Pons (tissue), 1 donor: ENCODE measurements at places on chromosomes 6 and 20.

DNA sequence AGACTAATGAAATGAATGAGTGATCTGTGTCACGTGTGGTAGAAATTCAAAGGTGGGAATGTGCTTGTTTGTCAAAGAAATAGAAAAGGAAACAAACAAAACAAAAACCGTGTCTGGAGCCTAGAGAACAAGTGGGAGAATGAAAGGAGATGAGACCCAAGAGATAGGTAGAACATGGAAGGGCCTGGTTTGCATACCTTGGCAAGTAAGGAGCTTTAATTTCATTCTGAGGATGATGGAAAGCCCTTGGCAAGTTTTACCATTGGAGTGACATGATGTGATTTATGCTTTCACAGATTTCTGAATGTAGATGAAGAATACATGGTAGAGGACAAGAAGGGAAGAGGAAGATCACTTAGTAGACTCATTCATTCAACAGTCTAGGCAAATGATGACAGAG is 26.8 kb upstream of the PRDM1 start:
- DNase-seq, result no peak

DNA sequence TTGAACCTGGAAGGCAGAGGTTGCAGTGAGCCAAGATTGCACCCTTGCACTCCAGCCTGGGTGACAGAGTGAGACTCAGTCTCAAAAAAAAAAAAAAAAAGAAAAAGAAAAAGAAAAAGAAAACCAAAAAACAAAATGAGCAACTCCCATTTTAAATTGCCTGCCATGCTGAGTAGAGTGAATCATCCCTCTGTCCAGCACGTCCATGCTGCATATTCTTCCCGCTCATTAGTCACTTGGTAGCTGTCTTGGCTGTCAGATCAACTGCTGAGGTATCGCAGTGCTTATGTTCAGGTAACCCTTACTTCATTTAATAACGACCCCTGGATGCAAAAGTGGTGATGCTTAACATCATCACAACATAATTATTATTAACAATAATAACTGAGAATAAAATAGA is 72.6 kb upstream of the RNF24 start:
- no peak for DNase-seq

GRCh38 chr6:133467231-133467981 is 226.2 kb downstream of the EYA4 start:
- no peak for DNase-seq

GRCh38 chr6:35026434-35027222 is 114.5 kb downstream of the TCP11 start:
- no peak for DNase-seq

DNA sequence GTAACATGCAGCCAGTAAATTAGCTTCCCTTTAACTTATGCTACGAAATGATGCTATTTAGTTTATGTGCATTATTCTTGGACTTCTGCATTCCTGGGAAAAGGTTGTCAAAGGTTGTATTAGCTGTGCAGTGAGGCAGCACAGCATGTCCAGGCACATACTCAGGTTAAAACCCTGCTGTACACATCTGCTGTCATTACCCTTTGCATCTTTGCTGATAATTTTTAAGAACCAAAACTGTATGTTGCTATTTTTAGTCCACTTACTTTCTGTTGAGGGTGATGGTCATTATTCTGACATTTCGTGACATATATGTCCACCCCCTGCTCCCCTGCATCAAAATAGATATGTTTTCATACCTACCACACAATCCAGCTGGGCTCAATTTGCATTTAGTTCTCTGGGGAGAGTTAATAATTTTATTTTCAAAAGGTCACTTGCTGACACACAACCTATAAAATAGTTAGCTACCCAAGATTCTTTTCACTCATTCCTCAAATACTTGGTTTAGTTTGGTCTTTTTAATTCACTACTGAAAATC is 142.5 kb upstream of the SPACA1 start:
- DNase-seq, result no peak

- DNase-seq, result no peak
These were observed 130.4 kb downstream of the PCSK2 start for GRCh38 chr20:17357238-17357637.

DNA sequence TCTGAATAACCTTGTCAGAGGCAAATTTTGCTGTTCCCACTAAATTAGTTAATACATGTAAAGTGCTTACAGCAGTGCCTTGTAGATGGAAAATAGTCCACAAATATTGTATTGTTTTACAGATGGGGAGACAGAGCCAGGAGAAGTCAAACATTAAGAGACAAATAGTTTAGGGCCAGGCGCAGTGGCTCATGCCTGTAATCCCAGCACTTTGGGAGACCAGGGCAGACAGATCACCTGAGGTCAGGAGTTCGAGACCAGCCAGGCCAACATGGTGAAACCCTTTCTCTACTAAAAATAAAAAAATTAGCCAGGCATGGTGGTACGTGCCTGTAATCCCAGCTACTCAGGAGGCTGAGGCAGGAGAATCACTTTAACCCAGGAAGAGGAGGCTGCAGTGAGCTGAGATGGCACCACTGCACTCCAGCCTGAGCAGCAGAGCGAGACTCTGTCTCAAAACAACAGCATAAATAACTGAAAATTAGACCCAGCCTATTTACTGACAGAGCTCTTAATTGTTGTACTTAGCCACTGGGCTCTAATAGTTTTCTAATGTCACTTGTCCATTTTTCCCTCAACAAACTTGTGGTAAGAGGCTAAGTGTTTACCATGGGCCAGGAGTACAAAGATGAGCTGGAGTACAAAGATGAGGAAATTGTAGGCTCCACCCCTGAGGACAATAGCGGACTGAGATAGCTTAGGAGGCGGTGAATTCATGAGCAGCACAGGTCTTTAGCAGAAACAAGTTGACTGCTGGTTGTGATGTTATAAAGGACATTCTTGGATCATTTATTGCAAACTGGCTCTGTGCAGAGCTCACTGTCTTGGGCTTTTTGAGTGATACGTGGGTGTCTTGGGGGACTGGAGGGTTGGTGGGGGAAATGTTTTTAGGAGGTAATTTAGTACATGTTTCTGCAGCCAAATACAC is 6.4 kb downstream of the ZSWIM3 start:
- DNase-seq, result no peak

GRCh38 chr6:90319044-90319443 is 22.4 kb upstream of the BACH2 start:
- DNase-seq, result no peak

DNA sequence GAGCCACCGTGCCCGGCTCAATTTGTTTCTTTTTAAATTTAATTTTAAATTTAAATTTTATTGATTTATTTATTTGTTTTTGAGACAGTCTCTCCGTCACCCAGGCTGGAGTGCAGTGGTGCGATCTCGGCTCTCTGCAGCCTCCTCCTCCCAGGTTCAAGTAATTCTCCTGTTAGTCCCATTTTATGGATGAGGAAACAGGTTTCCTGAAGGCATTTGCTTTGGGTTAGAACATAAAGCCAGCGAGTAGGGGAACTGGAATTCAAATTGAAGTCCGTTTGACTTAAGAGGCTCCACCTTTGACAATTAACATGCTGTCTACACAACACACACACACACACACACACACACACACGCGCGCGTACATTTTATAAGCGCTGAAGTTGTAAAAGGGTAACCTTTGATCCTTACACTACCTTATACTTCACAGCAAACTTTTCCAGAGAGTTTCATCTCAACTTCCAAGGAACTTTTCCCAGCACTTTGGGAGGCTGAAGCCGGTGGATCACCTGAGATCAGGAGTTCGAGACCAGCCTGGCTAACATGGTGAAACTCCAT is 232.0 kb downstream of the BCAS1 start:
- no peak for DNase-seq

GRCh38 chr6:169029861-169030260 is 223.8 kb downstream of the THBS2 start:
- no peak for DNase-seq

DNA sequence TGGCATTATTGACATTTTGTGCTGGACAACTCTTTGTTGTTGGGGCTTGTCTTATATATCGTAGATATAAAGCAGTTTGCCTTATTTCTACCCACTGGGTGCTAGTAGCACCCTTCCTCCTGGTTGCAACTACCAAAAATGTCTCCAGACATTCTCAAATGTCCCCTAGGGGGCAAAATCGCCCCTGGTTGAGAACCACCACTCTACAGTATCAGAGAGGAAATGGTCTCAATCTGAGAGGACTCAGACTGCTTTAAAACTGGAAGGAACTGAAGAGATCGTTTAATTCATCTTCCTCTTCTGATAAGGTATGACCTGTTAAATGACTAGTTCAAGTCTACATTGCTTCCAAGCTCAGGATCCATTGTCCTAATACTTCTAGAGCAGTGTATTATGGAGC is 14.9 kb downstream of the SH3BGRL2 start:
- DNase-seq, result no peak

GRCh38 chr20:8967641-8968245 is 101.1 kb upstream of the PLCB4 start:
- no peak for DNase-seq

GRCh38 chr20:43459022-43459942 is 1.6 kb downstream of the SRSF6 start:
- peak; percentile 11 for DNase-seq

DNA sequence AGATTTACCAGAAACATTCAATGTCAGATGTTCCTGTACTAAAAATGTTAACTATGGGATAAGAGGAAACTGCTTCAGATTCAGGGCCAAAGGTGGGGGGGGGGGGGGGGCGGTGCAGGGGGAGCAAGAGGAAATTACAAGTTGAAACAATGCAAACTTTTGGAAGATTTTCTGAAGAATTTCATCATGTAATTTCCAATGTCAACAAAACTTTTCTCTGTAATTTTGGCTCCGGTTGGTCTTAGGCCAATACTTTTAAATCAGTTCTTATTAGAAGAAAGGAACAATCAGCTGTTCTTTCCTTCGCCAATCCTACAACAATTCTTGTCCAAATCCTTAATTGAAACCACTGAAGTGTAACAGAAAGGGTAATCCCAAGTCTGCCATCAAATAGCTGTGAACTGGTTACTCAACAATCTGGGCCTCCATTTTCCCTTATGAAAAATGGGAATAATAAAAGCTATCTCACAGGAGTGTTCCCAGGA is 13.1 kb downstream of the UQCC1 start:
- DNase-seq, result no peak

GRCh38 chr20:37192137-37192854 is 12.9 kb upstream of the MROH8 start:
- peak; percentile 99 for DNase-seq

- peak; percentile 11 for DNase-seq
These were observed 301.8 kb upstream of the ID4 start for GRCh38 chr6:19535351-19535750.

DNA sequence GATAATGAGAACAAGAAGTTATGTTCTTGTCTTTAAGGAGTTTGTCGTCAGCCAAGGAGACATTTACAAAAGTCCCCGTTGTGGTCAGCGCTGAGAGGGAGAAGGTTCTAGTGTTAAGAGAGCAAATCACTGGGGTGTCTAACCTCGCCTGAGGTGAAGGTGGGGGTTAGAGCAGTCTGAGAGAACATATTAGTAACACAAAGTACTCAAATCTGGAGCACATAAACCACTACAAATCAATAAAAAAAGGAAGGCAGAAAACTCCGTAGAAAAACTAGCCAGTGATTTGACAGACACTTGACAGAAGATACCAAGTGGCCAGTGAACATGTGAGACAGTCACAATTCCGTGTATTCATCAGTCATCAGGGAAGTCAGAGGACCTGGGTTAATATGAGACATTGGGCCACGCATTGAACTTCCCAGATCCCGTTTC is 45.4 kb downstream of the CDS2 start:
- DNase-seq, result no peak
